ENCODE measurements at places on chromosomes 2 and 18.

- DNase-seq, result no peak
Observed at GRCh38 chr2:198930170-198930569, 527.6 kb downstream of the SATB2 start.

- no peak for DNase-seq
Observed at GRCh38 chr18:3055186-3055728, 42.3 kb upstream of the LPIN2 start.

DNA sequence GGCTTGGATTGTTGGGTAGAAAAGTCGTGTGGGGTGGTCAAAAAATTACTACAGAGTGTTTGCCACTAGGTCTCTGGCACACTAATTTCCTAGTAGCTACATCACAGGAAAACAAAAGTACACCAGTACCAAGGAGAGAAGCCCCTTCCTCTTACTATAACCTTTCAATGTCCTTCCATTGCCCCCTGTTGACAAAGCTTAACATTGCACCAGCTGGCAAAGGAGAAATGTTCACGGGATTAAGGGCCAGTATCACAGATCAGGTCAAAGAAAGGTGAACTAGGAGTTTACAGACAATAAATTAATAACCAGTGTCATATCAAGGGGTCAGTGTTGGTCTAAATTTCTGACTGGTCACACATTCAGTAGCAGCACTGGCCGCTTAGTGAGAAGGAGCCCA is 1139.6 kb upstream of the FAM98A start:
- no peak for DNase-seq

- DNase-seq, result no peak
Observed at GRCh38 chr2:127047054-127047453, 59.9 kb downstream of the BIN1 start.

- DNase-seq, result no peak
Observed at GRCh38 chr2:56325661-56326345, 142.0 kb downstream of the CCDC85A start.

GRCh38 chr2:218961651-218962570 is 2.4 kb downstream of the CDK5R2 start:
- no peak for DNase-seq

- no peak for DNase-seq
Observed at GRCh38 chr2:155871940-155872339, 460.6 kb downstream of the NR4A2 start.

- no peak for DNase-seq
Observed at GRCh38 chr2:147543056-147543455, 301.8 kb upstream of the ACVR2A start.

DNA sequence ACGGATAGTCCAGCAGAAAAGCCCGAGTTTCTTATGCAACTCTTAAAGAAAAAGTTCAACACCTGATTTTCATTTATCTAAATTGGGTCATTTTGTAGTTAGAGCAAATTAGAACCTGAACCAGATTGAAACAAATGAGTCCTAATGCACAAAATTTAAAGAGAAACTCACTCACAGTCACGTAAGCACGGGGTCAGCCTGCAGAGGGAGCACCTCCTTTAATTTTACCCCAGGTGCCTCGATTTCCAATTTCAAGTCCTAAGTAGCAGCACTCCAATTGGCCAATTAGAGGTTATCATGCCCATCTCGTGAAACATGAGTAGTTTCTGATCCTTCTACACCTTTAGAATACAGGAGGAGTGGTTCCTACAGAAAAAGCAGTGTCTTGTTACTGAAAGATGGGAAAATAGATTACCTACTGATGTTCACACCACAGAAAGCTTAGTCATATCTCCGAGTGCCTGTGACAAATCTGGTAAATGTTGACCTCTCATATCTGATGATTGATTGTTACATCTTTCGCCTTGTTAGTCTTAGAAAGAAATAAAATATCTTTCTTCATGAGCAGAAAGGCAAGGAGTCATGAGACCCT is 1929.8 kb upstream of the LRRTM1 start:
- DNase-seq, result no peak

- DNase-seq, result no peak
Observed at GRCh38 chr2:240304746-240305161, 130.7 kb upstream of the GPC1 start.

DNA sequence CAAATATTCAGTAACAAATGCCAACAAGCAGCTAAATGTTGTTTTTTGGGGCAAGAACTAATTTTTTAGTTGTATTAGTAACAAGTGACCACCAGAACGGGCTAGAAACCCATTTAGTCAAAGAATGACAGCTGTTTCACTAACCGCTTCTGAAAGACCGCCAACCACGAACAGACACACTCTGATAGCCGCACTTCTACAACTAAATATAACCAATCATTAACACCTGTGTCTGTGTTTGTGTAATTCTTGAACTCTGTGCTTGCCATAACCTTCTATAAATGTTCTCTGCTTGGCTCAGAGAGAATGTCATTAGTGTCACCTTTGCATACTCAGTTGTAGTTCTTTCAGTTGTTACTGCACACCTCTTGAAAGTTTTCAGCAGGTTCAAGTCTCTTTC is 526.3 kb upstream of the LRRTM1 start:
- DNase-seq, result no peak

DNA sequence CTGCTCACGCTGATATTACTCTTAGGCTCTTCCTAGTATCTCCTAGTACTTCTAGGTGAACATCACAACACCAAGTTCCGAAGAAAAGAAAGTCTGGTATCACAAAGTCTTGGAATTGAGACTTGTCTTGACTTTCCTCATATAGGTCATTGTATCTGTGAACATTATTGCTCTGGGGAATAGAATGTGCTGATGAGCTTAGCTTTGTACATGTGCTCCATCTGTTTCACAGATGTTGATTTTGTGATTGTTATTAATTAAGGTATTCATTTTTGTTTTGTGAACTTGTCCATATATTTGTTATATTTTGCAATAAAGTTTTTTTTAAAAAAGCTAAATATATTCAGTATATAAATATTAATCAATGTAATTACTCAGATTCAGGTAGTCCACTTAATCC is 111.7 kb downstream of the BABAM2 start:
- DNase-seq, result no peak

DNA sequence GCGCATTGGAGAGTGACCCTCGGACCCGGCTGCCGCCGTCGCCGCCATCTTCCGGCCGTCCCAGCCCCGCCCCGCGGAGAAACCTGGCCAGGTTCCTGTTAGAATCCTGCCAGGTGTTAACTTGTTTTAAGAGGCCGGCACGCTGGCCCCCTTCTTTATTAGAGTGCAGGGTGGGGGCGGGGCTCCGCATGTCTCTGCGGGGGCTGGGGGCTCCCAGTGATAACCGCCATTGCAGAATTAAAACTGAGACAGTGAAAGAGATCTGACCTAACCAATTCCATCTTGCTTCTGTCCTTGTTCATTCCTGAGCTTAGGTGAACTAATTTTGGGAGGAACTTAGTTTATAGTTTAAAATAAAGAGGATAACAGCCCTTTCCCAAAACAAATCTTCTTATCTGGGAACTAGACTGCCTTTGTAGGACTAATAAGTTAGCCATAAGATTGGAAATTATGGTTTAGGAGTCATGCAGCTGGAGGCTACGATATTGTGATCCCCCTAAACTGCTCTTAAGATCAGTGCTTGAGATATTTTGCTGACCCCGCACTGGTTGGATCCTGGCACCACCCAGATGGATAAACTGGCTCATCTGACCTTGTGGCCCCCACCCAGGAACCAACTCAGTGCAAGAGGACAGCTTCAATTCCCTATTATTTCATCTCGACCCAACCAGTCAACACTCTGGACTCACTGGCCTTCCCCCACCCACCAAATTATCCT is 543 bp upstream of the STARD7 start:
- no peak for DNase-seq

DNA sequence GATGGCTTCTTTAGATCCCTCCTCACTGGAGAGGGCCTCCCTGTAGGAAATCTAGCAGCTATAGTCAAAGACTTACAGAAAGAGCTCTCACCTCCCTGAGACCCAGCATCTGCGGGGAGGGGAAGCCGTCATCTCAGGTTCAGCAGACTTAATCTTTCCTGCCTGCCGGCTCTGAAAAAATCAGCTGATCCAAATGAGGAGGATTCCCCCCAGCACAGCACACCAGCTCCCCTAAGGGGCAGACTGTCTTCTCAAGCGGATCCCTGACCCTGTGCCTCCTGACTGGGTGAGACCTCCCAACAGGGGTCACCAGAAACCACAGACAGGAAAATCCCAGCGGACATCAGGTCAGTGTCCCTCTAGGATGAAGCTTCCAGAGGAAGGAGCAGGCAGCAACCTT is 601.9 kb downstream of the CNTNAP5 start:
- no peak for DNase-seq

GRCh38 chr2:123648016-123648415 is 377.1 kb upstream of the CNTNAP5 start:
- DNase-seq, result no peak

GRCh38 chr18:39825485-39826150 is 2129.4 kb upstream of the PIK3C3 start:
- no peak for DNase-seq

DNA sequence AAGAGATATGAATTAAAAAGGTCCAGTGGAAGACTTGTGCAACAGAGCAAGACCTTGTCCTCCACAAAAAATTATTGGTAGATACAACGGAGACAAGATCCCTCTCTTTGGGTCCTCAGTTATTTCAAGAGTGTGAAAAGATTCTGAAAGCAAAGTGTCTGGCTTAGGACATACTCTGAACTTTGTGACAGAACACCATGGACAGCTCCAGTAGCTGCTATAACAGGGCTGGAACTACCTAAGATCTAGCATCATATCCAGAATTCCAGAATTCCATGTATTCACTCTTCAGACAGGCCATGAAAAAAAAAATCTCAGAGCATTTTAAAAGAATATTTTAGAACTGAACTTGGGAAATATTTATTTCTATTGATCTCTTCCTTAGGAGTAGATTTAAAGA is 74.8 kb upstream of the ZBTB14 start:
- no peak for DNase-seq

- DNase-seq, result no peak
Observed at GRCh38 chr2:85503168-85503850, 35.7 kb upstream of the MAT2A start.

GRCh38 chr2:25489631-25490030 is 147.9 kb upstream of the DNMT3A start:
- DNase-seq, result no peak

DNA sequence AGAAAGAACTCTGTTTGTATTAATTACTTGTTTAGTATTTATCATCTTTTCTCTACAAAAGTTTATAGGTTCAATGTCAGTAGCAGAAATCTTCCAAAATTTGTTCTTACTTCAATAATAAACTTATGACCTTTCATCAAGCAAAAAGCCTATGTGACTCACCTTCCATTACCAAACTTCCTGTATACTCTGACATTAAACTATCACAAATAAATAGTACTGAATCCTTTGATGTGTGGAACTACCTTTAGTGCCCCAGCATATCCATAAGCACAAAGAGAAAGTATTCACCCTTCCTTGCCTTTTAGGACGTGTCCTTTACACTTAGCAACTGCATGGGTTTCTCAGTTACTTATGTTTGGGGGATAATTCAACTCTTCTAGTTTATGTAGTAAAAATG is 166.0 kb downstream of the EHBP1 start:
- no peak for DNase-seq

DNA sequence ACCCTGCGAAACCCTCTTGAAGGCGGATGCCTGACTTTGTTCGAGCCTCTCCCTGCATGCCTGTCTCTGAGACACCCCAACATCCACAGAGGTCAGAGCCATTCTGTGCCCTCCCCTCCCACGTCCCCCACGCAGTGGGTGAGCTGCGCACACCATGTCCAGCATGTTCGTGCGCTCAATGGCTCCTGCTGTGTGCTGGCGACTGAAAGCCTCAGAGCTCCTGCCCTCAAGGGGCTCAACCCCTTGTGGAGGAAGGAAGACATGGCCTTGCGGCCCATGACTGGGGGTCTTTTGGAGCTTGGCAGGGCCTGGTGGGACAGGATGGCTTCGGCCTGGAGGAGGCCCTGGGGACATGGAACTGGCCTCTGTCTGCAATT is 45.7 kb downstream of the ANKMY1 start:
- no peak for DNase-seq

- DNase-seq, result no peak
Observed at GRCh38 chr2:222734703-222735014, 63.2 kb downstream of the MOGAT1 start.

DNA sequence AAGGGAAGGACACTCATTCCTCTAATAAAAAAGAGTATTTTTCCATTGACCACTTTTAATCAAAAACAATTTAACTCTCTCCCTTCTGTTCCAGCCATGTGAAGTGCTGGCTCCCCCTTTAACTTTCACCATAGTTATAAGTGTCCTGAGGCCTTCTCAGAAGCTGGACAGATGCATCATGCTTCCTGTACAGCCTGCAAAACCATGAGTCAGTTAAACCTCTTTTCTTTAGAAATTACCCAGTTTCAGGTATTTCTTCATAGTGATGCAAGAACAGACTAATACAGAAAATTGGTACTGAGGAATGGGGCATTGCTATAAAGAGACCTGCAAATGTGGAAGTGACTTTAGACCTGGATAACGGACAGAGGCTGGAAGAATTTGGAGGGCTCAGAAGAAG is 643.6 kb upstream of the DDX18 start:
- DNase-seq, result peak; percentile 86

- DNase-seq, result no peak
Observed at GRCh38 chr18:58484989-58485981, 143.6 kb downstream of the ALPK2 start.

GRCh38 chr2:135742325-135742757 is 686 bp downstream of the UBXN4 start:
- DNase-seq, result peak; percentile 41

DNA sequence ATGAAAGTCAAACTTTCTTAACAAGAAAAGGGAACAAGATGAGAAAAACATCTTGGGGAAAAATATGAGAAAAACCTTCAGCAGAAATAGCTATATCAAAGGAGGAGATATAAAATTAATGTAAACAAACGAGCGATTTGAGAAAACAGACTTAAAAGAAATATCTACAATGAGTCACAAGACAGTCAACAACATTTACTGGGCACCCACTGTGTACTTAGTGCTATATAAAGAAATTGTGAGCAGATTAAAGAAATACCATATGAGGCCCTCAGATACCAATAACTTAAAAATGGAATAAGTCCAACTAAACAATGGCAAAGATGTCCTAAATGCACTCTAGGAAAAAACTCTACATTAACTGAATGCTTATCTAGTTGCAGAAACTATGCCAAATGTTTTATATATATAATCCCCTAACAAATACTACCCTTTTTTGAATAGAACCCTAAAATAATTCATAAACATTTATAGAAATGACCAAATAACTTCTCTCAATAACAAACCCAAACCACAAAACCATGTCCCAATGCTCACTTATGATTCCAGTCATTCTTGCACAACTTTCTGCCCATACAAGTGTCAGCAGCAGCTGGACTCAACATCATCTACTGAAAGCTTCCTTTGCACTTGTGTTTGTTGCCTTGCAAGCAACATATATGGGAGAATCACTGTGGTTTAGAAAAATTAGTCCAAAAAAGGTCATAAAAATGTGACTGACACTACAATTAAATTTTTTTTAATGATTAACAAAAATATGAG is 83.5 kb downstream of the COBLL1 start:
- DNase-seq, result no peak

DNA sequence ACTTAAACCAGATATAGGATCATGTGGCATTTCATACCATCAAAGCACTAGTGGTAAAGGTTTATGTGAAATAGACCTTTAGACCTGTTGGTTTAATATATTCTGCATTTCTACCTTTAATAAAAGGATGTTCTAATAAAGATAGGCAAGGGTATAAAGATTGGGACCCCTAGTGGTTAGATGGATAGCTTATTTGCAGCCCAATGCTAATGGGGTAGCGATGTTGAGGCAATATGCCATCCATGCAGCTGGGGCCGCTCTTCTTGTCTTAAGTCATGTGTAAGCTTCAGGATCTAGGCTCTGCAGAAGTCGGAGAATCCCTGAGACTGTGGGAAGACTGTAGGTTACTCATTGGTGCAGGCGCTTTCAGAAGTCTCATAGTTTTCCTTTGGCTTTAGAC is 114.9 kb downstream of the ICOS start:
- no peak for DNase-seq

GRCh38 chr2:131413148-131413747 is 49.3 kb upstream of the RAB6D start:
- peak; percentile 4 for DNase-seq

Data from HL-60 (cell line).